Activated T-cell treated with anti-CD3 and anti-CD28 coated beads for 1 hour (primary cell): ENCODE measurements at places on chromosomes 2 and 18.

DNA sequence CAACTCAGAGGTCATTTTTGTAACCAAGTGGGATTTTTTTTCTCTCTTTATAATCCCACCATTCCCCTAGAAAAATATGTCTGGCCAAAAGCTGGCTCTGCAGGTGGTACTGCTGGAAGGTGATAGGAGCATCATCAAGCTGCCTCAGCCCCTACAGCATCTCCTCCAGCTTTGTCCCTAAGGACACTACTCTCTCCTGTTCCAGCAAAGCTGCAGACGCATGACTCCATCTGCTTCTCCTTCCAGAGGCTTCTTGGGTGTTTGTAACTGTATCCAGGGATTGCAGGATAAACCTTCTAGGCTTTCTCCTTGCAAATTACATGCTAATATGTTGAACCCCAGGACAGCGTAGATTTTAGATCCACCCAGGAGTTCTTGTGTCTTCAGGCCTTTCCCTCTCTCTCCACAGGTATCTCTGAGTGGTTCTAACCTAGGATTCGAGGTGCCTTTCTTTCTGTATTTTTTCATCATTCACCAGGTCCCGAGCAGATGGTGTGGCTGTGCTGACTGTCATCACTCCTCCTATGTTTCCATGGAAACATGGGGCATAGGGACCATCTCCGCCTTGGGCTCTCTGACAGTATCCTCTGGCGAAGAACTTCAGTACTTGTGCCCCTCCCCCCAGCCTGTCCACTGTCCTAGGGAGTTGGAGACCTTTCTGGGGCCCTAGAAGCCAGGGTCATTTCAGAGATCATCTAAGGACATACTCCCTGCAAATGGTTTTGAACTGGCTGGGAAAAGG is 34.3 kb downstream of the AFF3 start:
- DNase-seq, result no peak

DNA sequence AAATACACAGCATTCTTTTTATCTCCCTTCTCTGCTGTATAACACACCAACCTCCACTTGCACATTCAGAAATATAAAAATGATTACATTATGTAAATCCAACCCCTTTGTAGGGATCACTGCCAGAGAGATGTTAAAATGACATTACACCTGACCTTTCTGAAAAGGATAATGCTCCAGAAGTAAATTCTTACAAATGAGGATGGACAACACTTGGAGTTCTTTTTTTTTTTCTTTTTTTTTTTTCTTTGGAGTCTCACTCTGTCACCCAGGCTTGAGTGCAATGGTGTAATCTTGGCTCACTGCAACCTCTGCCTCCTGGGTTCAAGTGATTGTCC is 20.3 kb upstream of the AGFG1 start:
- DNase-seq, result no peak

DNA sequence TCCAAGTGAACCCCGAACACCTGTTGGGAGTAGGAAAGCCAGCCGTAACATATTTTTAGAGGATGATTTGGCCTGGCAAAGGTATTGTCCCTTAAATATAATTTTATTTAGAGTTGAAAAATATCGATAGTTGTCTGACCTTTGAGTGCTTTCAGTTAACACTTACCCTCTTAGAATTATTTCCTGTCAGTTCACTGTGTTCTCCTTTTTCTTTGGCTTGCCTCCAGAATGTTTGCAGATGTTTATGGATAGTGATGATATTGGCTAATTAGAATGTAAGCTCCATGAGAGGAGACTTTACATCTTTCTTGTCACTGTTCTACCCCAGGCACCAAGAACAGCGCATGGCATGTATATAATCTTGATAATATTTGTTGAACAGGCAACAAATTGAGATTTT is 19.8 kb downstream of the PIKFYVE start:
- no peak for DNase-seq

GRCh38 chr18:2916184-2916583 is 69.4 kb downstream of the EMILIN2 start:
- DNase-seq, result no peak

GRCh38 chr18:75582940-75583339 is 155.4 kb upstream of the SMIM21 start:
- DNase-seq, result no peak

DNA sequence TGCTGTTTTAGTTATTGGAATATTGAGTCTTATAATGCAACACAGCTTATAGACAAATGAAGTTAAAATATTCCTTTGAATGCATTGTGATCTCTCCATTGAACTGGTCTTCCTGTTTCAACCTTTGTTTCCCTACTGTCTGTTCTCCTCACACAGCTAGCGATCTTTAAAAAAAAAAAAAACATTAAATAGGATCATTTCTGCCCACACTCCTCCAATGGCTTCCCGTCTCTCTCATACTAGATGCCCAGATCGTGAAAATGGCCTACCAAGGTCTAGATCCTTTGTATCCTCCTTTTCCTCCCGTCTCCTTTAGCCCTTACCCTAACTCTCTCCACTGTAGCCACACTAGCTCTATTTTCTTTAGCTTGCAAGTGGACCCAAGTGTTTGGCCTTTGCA is 2.4 kb downstream of the FAM171B start:
- no peak for DNase-seq

DNA sequence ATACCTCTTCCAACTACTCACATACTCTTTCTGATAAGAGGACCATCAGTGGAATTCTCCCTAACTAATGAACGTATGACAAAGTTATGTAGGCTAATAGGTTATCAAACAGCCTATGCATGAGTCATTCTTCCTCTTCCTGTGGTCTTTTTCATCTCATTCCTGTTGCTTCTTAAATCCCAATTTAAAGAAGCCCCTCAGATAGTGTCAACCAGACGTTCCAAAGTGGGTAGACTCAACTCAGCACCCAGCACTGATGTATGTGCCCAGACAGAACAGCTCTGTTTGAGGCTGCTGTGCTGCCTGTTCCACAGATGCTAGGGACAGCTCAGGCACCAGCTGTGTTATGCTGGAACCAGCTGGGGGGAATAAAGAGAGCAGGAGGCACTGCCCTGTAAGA is 52.6 kb downstream of the CXCR4 start:
- no peak for DNase-seq

DNA sequence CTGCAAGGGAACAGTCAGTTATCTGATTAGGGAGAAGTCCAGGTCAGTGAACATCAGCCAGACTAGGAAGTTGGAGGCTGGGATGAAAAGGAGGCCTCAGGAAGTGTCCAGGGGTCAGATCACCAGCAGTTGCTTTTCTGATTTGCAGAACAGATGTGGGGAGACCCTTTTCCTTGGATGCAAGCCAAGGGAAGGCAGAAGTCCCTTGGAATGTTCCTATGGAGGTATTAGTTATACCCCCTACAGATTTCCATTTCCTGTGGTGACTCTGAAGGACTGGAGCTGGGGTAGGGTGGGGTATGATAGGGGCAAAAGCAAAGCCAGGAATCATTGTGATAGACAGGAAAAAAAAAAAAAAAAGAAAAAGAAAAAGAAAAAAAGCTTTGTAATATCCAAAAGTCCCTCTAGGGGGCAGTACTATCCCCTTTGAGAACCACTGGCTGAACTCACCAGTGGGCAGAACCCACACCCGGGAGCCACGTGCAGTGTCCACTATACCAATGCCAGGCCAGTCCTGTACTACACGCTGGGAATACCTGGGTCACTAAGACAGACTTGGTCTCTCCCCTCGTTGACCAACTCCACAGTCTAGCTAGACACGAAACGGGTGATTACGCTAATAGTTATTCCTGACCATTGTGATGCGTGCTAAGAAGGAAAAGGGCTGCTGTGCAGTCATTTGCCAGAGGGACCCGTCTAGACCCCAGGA is 7.4 kb downstream of the DYSF start:
- no peak for DNase-seq

DNA sequence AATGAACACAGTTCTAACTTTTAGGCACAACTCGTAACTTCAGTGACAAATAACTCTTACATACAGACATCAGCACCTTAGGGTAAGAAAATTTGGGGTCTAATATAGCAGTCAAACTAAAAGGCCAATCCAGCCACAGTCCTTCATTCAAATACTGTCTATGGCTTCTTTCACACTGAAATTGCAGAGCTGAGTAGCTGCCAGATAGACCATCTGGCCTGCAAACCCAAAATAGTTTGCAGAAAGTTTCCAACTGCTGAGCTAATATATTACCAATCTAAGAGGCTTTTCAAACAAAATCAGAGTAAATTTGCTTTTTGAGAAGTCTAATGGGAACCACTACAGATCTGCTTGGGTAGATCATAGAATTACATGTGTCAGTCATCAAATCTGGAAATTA is 183.4 kb downstream of the GALR1 start:
- no peak for DNase-seq

DNA sequence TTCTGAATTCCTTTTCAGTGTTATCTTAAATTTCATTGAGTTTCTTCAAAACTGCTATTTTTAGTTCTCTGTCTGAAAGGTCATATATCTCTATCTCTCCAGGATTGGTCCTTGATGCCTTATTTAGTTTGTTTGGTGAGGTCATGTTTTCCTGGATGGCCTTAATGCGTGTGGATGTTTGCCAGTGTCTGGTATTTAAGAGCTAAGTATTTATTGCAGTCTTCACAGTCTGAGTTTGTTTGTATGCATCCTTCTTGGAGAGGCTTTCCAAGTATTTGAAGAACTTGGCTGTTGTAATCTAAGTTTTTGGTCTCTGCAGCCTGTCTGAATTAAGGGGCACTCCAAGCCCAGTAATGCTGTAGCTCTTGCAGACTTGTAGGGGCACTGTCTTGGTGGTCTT is 249.3 kb downstream of the ZNF385B start:
- no peak for DNase-seq

- no peak for DNase-seq
Measured at GRCh38 chr2:38217401-38218188, 141.6 kb upstream of the CYP1B1 start.

DNA sequence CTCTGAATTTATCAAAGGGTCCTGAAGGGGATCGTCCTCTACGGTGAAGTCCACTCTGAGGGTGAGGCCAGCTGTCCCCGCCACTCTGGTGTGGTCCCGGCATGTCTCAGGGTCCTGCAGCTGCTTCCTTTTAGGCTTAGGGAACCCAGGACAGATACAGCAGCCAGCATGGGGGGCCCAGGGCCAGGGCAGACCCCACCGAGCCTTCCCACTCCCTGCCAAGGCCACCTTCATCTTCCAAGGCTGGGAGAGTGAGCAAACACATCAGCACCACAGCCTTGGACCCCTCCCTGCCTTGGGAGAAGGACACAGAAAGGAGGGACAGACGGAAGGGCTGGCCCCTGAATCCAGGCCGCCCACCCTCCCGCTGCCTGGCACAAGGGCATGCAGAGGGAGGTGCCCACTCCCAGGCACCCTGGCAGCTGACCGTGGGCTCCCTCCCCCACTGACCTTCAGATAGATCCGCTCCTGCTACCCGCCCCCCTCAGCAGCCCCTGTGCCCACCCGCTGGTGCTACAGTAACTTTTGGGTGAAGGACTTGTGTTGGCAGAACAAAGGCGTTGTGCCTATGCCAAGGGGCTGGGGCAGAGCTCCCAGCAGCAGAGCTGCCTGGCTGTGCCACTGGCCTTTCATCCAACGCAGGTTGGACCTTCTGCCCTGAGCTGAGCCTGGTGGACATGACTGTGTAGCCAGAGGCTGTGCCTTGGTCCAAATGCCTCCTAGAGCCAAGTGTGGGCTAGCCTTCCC is 7.6 kb downstream of the CYP26B1 start:
- no peak for DNase-seq

GRCh38 chr2:228705318-228705717 is 523.8 kb upstream of the SPHKAP start:
- no peak for DNase-seq

DNA sequence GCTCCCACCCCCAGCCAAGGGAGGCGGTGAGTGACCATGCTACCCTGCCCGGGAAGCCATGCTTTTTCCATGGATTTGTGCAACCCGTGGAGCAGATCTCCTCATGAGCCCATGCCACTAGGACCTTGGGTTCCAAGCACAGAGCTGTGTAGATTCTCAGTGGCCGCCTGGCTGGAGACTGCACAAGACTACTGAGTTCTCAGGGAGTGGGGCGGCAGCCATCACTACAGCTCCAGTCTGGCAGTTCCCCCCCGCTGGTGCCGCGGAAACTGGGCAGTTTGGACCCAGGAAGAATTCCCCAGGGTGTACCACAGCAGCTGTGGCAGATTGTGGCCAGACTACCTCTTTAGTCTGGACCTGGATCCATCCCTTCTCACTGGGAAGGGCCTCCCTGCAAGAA is 470.6 kb downstream of the LRP1B start:
- no peak for DNase-seq

DNA sequence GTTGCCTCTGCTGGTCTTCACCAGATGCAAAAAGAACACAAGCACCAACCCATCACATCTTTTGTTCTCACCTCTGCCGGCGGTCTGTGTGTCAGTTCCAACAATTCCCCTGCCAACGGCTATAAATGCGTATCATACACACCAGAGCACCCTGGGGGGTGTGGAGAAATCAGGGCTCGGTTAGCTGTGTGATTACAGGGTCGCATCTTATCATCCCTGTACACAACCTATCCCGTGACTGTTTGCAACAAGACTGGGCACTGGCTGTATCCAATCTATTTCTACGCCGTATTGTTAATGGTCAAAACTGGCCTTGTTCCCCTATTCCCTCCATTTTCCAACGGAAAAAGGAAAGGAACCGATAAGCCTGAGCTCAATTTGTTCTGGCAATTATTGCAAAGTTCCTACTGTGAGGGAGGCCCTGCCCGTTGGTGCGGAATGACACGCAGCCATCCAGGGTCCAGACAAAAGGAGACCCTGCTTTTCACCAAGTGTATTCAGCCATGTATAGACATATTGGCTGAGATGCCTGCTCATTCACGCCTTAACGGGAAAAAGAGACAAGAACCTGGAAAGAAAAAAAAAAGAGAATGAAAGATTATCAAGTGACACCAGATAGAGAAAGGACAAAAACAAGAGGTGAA is 136.9 kb downstream of the CDH20 start:
- DNase-seq, result no peak

GRCh38 chr2:8566774-8567468 is 114.9 kb upstream of the ID2 start:
- no peak for DNase-seq

DNA sequence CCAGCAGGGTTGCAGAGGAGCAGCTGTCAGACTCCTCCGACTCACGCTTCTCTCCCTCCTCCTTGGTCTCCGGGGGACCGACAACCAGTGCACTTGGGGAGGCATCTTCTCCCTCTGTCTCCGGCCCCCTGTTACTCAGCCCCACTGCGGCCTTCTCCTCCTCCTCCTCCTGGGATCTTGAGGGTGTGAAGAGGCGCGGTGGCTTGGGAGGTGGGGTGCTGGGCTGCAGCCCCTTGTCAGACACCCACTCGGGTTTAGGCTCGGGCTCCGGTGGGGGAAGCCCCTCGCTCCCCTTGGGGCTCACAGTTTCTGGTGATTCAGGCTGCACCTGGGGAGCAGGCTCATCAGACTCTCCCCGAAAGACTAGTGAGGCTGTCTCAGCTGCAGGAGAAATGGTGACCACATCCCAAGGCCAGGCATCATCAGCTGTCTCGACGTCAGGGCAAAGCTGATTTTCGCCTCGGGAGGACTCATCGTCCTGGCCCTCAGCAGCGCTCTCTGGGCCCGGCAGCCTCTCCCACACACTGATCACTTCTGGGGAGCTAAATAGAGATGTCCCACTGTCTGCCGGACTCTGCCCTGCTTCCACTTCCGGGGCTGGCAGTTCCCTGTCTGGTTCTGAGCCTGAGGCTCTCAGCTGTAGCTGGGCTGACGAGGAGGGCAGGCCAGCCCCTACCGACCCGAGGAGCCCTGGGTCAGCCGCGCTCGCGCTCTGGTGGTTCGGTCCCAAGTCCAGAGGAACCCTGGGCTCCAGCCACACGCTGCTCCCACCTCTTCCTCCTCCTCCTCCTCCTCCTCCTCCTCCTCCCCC is 9.0 kb upstream of the SFXN5 start:
- no peak for DNase-seq
